ENCODE measurements at places on chromosomes 4 and X.
A peak's percentile ranks its signal among the peaks of the same experiment; 100 is the strongest.

GRCh38 chr4:42816189-42816879 is 76.2 kb upstream of the GRXCR1 start:
- DNase-seq = no peak

GRCh38 chrX:123990602-123991001 is 29.1 kb downstream of the STAG2 start:
- no peak for DNase-seq

GRCh38 chr4:175930471-175930870 is 118.4 kb upstream of the GPM6A start:
- DNase-seq = no peak

- no peak for DNase-seq
Measured at GRCh38 chr4:148203056-148203898, 238.9 kb downstream of the NR3C2 start.

- no peak for DNase-seq
Measured at GRCh38 chrX:51760657-51761056, 17.4 kb downstream of the GSPT2 start.

- peak; percentile 39 for DNase-seq
Measured at GRCh38 chr4:123398066-123398852, 1.7 kb downstream of the SPRY1 start.
